T-helper 17 cell (primary cell): ENCODE measurements at places on chromosomes 4 and X. TPM values are rescaled to one million over a fixed set of nuclear protein-coding genes. Genes with fewer than 3 reads are reported as not detected.

The MAP3K15 gene
- not detected for total RNA-seq

The CCNB3 gene
- 0.68 TPM for total RNA-seq

The THAP6 gene
- 24.8 TPM for total RNA-seq

The VEGFD gene
- total RNA-seq = not detected

The CLDN34 gene
- total RNA-seq = not detected

The ADH1C gene
- total RNA-seq = not detected

The FRMPD3 gene
- 0.17 TPM for total RNA-seq

- no peak for DNase-seq
- no peaks in the 10 kb centered on the region for H3K36me3 ChIP-seq
- H3K27ac ChIP-seq = no peak overlapping the region
- H3K4me3 ChIP-seq = no peak overlapping the region
Measured at GRCh38 chr4:99209671-99210070, 9.4 kb downstream of the ADH6 start.

GRCh38 chrX:9267415-9267814 lies 197.4 kb upstream of the TBL1X start:
- no peak overlapping the region for H3K4me3 ChIP-seq
- peaks cover 3% of the 10 kb centered on the region for H3K4me1 ChIP-seq
- no peak for DNase-seq
- no peak overlapping the region for H3K27ac ChIP-seq
- H3K36me3 ChIP-seq = no peaks in the 10 kb centered on the region

- no peaks in the 10 kb centered on the region for H3K27me3 ChIP-seq
- no peaks in the 10 kb centered on the region for H3K36me3 ChIP-seq
- H3K4me1 ChIP-seq = peaks cover 4% of the 10 kb centered on the region
Measured at GRCh38 chrX:155148724-155149537, 67.3 kb upstream of the VBP1 start.

DNA sequence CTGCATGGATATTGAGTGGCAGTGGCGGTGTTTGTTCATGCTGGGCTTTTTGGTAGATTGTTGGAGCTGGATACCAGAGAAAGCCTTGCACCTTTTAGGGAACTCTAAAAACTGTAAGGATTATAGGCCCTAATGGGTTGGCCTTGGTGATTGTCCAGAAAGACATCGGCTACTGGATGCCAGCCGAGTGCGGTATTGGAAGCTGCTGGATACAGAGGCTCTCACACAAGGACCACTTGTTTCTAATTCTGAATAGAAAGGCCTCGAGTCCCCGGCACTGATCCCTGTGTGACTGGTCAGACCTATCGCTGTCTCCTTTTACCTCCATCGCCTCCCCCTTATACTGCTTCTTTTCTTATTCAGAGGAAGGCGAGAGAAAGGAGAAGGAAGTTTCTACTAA lies 27.3 kb upstream of the SCOC start:
- no peak for DNase-seq
- H3K27ac ChIP-seq = no peak overlapping the region
- peaks cover 4% of the 10 kb centered on the region for H3K4me1 ChIP-seq
- no peak overlapping the region for H3K4me3 ChIP-seq

- H3K36me3 ChIP-seq = no peaks in the 10 kb centered on the region
- no peak for DNase-seq
- H3K27ac ChIP-seq = no peak overlapping the region
Measured at GRCh38 chr4:74738464-74739143, 55.7 kb downstream of the BTC start.

DNA sequence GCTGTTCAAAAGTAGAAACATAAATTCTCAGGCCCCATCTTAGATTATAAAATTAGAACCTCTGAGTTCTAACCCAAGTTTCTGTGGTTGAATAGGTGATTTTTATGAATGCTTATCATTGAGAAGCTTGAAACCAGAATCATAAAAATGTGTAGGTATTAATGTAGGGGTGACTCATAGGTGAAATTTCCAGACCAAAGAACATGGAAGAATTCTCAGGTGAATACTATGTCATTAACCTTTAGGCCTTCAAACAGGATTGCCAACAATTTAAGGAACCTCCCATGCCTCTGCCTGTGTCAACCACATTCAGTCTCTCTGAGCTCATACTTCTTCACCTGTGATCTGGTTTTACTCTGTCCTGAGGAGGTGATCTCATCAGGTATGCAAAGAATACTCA lies 177.8 kb downstream of the NPFFR2 start:
- no peaks in the 10 kb centered on the region for H3K4me1 ChIP-seq
- H3K27me3 ChIP-seq = no peaks in the 10 kb centered on the region
- no peak overlapping the region for H3K27ac ChIP-seq
- no peaks in the 10 kb centered on the region for H3K36me3 ChIP-seq
- no peak for DNase-seq
- no peak overlapping the region for H3K4me3 ChIP-seq

DNA sequence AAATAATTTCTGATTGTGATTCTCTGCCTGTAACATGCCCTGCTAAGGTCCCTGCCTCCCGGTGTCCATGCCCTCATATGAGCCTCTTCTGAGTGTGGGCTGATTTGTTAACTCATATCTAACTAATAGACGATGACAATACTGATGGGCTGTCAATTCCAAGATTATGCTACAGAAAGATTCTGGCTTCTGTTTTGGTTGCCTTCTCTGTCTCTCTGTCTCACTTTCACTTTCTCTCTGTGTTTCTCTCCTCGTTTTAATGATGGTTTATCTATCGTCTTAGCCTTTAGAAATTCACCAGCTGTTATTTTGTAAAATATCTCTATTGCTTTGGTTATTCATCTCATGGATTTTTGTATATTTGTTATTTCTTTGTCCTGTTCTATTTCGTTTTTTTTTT lies 312.5 kb upstream of the ANXA10 start:
- no peaks in the 10 kb centered on the region for H3K27me3 ChIP-seq
- no peak overlapping the region for H3K4me3 ChIP-seq
- no peak for DNase-seq
